ENCODE measurements at places on chromosomes 1 and 21.

GRCh38 chr1:17831597-17831996 is 76.5 kb downstream of the ACTL8 start:
- peak; percentile 22 for DNase-seq

- no peak for DNase-seq
These were observed 40.5 kb upstream of the SRP9 start for GRCh38 chr1:225737161-225737560.

GRCh38 chr1:245440922-245441321 is 286.1 kb downstream of the KIF26B start:
- DNase-seq: no peak

- DNase-seq: no peak
These were observed 1.3 kb downstream of the SH2D2A start for GRCh38 chr1:156815307-156815826.

- DNase-seq: peak; percentile 33
These were observed at the start of gene GPX7 for GRCh38 chr1:52601991-52602855. TSS of gene GPX7 (plus strand) at chr1:52602371. CDS start at chr1:52602410, 39 bp downstream.

GRCh38 chr1:44798481-44799365 is 1.5 kb upstream of the PLK3 start:
- no peak for DNase-seq

- no peak for DNase-seq
These were observed 324.9 kb upstream of the SNX7 start for GRCh38 chr1:98336472-98337083.

GRCh38 chr1:116359060-116359830 is 13.8 kb upstream of the ATP1A1 start:
- no peak for DNase-seq

DNA sequence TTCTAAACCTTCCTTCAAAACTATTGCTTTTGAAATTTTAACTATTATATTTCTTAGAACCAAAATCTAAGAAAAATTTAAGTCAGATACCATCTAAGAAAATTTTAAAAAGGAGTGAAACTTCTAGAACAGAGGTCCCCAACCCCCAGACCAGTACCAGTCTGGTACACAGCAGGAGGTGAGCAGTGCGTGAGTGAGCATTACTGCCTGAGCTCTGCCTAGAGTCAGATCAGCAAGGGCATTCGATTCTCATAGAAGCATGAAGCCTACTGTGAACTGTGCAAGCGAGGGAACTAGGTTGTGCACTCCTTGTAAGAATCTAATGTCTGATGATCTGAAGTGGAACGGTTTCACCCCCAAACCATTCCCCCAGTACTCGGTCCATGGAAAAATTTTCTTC is 106.7 kb downstream of the VAV3 start:
- no peak for DNase-seq

GRCh38 chr21:32917362-32918135 is 108.2 kb upstream of the OLIG2 start:
- DNase-seq: no peak

GRCh38 chr1:201173736-201174135 is 16.9 kb upstream of the IGFN1 start:
- no peak for DNase-seq

GRCh38 chr1:217561446-217561845 is 69.4 kb downstream of the GPATCH2 start:
- no peak for DNase-seq

DNA sequence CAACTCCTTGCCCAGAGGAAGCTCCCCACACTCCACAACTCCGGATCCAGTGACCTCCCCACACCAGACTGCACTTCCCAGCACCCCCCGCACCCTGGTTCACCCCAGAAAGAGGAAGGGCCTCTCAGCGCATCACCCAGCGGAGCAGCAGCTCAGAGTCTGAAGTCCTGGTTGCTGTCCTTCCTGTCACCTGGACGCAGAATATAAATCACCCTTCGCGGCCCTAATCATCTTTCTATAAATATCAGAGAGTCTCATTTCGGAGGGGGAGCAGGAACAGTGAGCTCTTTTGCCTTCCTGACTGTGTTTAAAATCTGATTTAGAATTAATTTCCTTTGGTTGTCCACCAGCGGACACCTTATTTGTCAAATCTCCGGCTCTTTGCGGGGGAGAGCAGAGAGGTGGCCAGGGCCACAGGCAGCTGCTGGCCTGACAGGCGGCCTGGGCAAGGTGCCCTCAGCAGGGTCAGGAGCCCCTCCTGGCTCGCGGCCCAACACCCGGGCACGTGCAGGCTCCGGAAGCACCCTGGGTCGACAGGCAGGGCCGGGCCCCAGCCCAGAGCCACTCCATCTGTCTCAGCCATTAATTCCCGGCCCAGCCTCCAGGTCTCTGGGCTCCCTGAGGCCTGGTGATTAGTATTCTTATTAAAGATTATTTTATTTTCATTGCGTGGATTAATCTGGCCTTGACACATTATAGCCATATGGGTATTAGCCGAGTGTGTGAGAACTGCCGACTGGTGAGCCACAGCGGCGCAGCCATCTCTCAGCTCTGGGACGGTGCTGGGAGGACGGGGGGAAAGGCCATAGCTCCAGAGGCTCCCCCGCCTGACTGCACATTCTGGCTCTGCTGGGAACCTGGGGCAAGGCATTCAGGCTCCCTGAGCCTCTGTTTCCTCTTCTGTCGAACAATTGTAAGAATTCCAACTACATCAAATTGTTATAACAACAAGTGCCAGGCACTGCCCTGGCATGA is 19.7 kb downstream of the EPHA8 start:
- no peak for DNase-seq

- no peak for DNase-seq
These were observed 239.0 kb downstream of the PTPRU start for GRCh38 chr1:29475326-29475725.

GRCh38 chr1:231695439-231696255 is 69.1 kb downstream of the DISC1 start:
- DNase-seq: no peak

DNA sequence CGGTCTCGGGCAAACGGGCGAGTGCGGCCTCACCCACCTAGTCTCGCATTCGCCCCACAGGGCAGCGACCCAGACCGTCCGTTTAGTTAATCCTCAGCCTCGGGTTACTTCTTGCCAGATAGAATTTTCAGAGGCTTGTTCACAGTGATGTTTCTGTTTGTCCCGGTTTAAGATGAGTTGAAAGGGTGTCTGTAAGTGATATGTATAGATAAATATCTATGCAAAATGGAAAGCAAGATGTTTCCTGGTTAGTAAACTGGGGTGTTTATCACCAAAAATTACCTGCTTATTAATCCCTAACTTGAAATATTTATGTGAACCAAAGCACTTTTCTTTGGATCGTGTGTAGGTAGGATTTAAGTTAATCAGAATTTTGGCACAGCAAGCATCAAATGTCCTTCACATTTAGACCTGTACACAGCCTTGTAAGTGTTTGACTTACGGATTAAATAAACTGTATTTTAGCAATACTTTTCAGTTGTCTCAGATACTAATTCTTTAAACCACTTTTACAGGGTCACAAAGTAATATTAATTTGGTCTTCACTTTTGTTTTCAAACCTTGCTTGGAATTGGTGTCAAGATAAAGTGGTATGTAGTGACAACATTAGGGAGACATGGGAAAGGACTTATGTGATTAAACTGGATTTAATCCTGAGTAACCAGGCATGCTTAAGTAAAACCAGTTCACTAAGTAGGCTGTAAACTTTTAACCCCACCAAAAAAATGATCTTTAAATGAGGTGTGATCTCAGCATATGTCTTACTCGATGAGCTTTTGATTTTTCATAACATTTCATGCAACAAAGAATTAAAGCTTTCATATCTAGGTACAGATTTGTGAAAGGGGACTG is 914 bp downstream of the ZNF326 start:
- DNase-seq: no peak

- DNase-seq: no peak
These were observed 42.0 kb downstream of the TBCE start for GRCh38 chr1:235409042-235409820.

- no peak for DNase-seq
These were observed 70.3 kb downstream of the GALNT2 start for GRCh38 chr1:230137337-230137815.

GRCh38 chr1:227791425-227792143 is 23.9 kb upstream of the PRSS38 start:
- no peak for DNase-seq

- no peak for DNase-seq
These were observed 177.3 kb upstream of the LYPLAL1 start for GRCh38 chr1:218996362-218996761.

DNA sequence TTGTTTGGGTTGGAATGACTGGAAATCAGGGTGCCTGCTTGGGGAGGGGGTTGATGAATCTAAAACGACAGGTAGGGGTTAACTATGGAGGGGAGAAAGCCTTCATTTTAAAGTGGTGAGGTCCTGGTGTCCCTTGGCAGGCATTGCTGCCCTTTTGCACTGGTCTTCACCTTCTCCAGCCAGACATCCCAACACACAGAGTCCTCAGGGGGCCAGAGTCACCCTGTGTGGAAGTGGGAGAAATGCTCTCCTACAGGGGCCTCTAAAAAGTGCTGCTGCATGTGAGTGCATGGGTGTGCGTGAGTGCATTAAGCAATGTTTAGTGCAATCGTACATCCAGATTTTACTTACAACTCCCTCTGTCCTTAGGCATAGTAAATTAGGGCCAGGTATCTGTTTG is 39.0 kb downstream of the TEX35 start:
- DNase-seq: no peak

DNA sequence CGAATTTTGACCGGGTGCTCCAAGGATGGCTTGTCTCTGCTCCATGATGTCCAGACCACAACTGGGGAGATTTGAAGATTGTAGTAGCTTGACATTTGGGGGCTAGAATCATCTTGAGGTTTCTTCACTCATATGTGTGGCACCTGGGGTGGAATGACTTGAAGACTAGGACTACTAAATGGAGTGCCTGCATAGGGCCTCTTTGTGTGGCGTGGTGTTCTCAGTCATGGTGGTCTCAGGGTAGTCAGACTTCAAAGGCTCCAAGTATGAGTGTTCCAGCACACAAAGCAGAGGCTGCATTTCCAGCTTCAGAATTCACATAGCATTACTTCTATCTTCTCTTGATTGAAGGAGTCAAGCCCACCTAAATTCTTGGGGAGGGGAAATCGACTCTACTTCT is 16.8 kb downstream of the ATF6 start:
- no peak for DNase-seq

- DNase-seq: peak; percentile 89
These were observed 238.1 kb downstream of the KAZN start for GRCh38 chr1:14836426-14837140.

DNA sequence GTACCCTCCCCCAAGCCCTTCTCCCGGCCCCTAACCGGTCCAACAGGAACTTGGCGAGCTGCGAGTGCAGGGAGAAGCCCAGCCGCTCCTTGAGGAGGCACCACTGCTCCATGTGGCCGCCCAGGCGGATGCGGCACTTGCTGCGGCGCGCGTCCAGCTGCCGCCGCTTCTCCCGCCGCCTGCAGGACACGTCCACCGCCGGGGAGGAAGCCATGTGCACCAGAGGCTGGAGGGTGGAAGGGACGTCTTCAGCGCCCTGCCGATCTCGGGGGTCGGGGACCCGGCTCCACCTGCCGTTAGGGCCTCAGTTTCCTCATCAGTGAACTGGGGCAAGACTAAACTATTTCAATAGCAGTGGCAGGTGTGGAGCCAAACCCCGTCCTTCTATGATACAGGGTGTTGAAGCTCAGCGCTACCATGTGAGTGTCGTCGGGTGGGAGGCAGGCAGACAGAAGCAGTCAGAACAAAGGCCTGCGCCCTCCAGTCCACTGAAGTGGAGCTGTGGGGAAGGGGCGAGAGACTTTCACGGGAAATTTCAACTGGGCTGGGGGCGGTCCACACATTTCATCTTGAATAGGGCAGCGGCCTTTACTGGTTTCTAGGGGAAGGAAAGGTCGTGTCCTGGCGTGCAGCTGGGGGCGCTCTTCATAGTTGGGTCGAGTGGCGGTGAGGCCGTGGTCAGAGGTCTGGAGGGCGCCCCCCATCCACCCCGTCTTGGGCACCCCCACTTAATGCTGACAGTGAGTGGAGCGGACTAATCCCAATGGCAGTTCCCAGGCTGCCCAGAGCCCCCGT is 592 bp downstream of the ZNF692 start:
- DNase-seq: peak; percentile 83

GRCh38 chr1:246831543-246831942 is 100.2 kb downstream of the AHCTF1 start:
- no peak for DNase-seq

GRCh38 chr1:46757247-46757955 is 38.5 kb upstream of the EFCAB14 start:
- no peak for DNase-seq

DNA sequence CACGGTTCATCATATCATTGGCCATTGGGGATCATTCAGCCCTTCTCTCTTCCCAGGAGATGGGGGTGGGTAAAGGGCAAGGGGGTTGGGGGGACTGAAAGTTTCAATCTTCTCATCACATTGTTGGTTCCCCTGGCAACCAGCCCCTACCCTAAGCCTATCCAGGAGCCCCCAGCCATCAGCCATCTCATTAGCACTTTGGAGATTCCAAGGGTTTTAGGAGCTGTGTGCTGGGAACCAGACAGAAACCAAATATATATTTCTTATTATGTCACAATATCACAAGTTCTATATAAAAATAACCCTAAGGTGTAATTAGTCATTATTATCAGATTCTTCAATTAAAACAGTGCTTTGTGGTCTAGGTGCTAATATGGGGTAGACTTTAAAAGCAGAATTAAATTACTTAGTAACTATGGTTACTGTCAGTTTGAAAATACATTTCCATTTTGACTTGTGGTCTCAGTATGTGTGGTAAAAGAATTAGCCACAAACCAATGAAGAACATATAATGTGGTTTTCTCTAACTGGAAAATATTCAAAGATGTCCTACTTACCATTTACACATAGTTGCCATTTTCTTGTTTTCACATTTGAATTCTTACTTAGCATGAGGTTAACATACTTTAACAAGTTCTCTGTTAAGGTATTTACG is 28.1 kb downstream of the IL23R start:
- DNase-seq: peak; percentile 26

- DNase-seq: peak; percentile 73
These were observed 2.5 kb downstream of the RGS4 start for GRCh38 chr1:163071405-163072255.

- DNase-seq: no peak
These were observed at the start of gene C1orf94 for GRCh38 chr1:34176830-34177603. TSS of gene C1orf94 (plus strand) at chr1:34176907. CDS start at chr1:34177790, 883 bp downstream.

DNA sequence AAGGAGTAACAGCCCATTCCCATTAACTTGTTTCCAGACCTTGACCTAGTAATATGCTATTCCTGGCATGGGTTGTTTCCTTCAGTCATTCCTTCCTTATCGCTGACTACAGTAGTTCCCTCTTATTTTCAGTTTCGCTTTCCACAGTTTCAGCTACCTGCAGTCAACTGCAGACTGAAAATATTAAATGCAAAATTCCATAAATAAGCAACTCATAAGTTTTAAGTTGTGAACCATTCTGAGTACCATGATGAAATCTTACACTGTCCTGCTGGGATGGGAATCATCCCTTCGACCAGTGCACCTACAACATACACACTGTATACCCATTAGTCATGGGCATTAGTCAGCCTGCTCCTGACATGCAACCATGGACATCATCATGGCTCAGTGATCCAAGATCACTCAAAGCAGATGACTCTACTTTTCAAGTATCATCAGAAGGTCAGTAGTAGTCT is 66.7 kb downstream of the CCDC30 start:
- DNase-seq: peak; percentile 36

- no peak for DNase-seq
These were observed 9.5 kb downstream of the IL6R start for GRCh38 chr1:154414606-154415005.
